ENCODE measurements at places on chromosomes 6 and 20. TPM values are rescaled to one million over a fixed set of nuclear protein-coding genes. Genes with fewer than 3 reads are reported as not detected.

The JPH2 gene
- 3.1 TPM for total RNA-seq

The KCNK16 gene
- not detected for total RNA-seq

DNA sequence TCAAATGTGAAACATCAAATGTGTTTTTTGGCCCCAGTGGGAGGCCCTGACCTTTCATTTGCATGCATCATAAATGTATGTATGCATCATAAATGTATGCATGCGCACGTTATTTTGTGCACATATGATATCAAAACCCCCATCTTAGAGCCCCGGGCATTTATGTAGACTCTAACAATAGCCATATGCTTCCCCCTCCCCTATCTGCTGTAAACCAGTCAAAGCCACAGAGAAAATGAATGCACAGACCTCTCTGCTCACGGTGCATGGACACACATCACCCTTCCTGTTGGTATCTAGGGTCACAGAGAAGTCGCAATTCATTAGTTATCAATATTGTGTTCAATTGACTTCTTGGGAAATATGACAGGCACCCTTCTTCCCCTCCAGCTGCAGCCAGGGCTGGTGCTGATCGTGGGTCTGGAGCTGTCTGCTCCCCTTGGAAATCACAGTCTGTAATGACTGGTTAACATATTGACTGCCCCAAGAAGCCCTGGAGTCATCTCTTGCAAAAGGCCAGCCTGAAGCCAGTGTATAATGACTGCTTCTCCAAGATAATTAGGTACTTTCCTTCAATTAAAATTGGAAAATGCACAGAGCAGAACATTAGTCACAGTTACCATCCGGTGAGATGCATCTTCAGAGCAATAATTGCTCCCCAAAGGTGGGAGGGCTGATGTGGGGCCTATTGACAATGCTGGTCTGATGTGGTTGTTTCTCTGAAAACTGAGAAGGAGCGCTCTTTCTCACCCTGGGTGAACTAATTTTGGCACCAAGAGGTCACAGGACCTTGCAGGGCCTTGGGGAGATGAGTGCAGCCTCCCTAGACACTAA is 532.2 kb downstream of the CDH26 start:
- DNase-seq: no peak

The SS18L1 gene
- 11.6 TPM for total RNA-seq

DNA sequence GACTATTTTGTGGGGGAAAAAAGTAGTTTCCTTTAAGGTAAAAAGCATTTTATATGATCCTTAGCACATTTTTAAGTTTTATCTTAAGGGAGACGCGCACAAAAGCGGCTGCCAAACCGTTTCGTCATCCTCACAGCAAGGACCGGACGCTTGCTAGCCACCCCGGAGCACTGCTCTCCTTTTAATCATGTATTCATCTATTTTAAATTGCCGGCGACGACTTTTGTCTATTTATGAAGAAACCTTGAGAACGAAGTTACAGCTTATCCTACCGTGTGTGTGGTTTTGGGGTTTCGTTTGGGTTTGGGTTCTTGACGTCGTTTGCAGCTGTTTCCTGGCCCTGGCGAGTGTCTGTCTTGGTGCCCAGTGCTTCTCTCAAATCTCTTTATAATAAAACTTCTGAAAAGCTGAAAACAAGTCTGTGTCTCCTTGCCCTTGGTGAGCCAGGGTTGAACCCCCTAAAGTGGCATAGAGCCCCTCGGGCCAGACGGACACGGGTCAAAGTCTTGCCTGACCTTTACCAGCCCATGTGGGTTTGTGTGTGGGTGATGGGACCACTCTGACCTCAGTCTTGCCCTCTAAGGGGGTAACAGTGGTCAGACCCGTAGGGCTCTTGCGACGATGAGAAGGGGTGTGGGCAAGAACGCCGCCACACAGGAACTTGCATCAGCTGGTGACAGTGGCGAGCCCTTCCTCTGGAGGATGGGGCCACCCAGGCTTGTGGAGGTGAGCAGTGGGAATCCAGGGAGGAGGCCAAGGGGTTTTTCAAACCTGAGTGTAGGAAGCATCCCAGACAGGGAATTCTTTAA is 117.6 kb downstream of the JPH2 start:
- no peak for DNase-seq

DNA sequence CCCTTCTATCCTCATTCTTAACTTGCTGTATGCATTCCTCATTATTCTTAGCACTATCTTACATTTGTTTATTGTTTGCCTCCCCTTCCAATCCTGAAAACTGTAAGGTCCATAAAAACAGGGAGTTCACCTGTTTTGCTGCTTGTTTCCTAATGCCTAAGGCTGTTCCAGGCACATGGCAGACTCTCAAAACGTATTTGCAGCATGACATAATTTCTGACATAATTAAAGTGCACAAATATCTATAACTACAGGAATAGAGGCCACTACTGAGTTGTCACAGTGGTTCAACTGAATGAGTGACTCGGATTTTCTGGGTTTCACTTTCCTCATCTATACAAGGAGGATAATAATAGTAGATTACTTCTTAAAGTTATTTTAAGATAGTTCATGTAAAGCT is 83.0 kb downstream of the HFE start:
- no peak for DNase-seq
